T-helper 17 cell (primary cell): ENCODE measurements at places on chromosomes 5 and 9. TPM values are rescaled to one million over a fixed set of nuclear protein-coding genes. Genes with fewer than 3 reads are reported as not detected.

- no peak overlapping the region for H3K4me3 ChIP-seq
- H3K27ac ChIP-seq = no peak overlapping the region
- no peaks in the 10 kb centered on the region for H3K36me3 ChIP-seq
- peaks cover 6% of the 10 kb centered on the region for H3K4me1 ChIP-seq
Observed at GRCh38 chr9:615756-616155, 225.7 kb upstream of the DMRT1 start.

The NUTM2G gene
- total RNA-seq = not detected

The GABRA1 gene
- not detected for total RNA-seq

The PCDHB8 gene
- total RNA-seq = not detected

- no peak overlapping the region for H3K4me3 ChIP-seq
- no peak overlapping the region for H3K27ac ChIP-seq
- DNase-seq = no peak
- H3K27me3 ChIP-seq = peaks cover 42% of the 10 kb centered on the region
- peaks cover 4% of the 10 kb centered on the region for H3K4me1 ChIP-seq
- H3K36me3 ChIP-seq = peaks cover 3% of the 10 kb centered on the region
Observed at GRCh38 chr5:7394889-7395431, 978 bp upstream of the ADCY2 start.

DNA sequence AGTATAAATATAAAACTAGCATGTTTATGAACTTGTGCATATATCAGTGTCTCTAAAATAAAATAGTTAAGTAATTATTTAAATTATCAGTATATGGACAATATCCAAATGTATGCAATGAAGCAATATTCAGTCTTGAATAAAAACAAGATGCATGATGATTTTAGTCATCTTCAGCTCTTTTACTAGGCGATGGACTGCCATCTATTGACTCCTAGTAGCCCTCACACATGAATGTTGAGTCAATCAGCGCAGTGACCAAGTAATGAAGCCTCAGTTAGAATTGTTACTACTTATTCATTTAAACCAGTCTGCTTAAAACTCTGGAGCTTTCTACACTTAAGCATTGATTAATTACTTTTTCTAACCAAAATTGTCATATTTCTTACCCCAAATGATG is 92.9 kb upstream of the GRHPR start:
- no peak for DNase-seq
- H3K27ac ChIP-seq = no peak overlapping the region
- H3K27me3 ChIP-seq = no peaks in the 10 kb centered on the region
- H3K4me1 ChIP-seq = peaks cover 5% of the 10 kb centered on the region
